ENCODE measurements at places on chromosomes 5 and 9.

- no peak for DNase-seq
Measured at GRCh38 chr9:17783227-17783626, 204.4 kb downstream of the SH3GL2 start.

DNA sequence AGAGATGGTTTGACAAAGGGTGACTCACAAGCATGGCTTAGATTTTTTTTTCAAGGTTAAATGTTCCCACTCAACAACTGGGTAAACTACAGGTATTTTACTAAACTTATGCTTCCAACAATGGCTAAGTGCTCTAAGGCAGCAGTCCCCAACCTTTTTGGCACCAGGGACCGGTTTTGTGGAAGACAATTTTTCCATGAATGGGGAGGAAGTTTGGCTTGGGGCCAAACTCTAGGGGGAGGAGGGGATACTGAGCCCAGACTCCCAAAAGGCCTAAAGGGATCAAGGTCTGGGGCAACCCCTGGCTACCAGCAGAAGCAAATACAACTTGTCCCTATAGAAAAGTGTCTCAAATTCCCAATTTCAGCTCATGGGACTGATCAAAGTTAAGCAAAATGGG is 32.0 kb upstream of the HSD17B3 start:
- no peak for DNase-seq

DNA sequence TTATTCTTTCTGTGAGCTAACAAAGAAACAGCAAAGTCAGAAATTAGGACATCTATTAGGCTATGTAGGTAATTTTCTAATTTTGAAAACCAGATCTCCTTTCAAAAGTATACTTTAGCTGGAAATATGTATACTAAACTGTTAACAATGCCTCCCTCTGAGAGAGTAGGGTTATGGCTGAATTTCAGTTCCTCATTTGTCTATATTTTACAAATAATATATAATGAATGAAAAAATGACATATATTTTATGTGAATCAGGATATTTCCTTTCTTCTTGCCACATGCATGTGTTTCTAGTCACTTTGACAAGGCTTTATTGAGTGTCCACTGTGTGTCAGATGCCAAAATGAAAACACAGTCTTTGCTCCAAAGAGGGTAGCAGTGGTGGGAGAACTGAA is 15.4 kb downstream of the HACD4 start:
- no peak for DNase-seq

DNA sequence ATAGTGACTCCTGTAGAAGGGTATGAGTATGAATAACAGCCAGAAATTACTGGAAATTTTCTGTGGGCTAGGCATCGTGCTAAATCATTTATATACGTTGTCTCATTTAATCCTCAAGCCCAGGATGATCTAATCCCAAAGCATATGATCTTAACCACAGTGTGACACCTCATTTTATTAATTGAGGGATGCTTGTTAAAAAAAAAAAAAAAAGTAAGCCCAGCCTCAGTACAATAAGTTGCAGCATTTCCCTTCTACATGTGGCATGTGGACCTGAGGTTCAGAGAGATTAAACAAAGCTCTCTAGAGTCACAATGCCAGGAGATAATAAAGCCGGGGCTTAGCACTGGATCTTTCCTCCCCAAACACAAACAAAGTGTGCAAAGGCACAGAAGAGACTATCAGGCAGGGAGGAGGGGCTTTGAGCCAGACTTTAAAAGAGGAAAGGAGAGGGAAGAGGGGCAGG is 49.5 kb downstream of the KLF4 start:
- no peak for DNase-seq

- no peak for DNase-seq
Measured at GRCh38 chr9:127159949-127160610, 37.6 kb upstream of the ANGPTL2 start.

DNA sequence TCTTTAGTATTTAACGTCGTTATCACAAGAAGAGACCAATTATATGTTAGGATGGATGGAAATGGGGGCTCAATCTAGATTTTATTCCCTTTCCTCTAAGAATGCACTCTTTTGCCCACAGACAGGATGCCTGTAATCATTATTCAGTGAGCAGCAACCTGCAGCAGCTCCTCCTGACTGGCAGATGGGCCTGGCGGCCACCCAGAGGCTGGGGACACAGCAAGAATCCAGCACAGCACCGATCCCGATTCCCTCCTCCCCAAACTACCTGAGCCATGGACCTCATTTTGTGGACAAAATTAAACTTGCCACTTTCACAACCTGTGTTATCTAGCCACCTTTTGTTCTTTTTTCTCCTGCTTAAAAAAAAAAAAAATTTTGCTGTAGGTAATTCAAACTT is 101.0 kb downstream of the USP20 start:
- DNase-seq: no peak

GRCh38 chr5:69288069-69288468 is 44.5 kb downstream of the CCDC125 start:
- no peak for DNase-seq

- peak; percentile 42 for DNase-seq
Measured at GRCh38 chr5:132428484-132429462, 59.3 kb downstream of the SLC22A5 start.

GRCh38 chr9:27367175-27367798 is 70.3 kb upstream of the EQTN start:
- DNase-seq: no peak

DNA sequence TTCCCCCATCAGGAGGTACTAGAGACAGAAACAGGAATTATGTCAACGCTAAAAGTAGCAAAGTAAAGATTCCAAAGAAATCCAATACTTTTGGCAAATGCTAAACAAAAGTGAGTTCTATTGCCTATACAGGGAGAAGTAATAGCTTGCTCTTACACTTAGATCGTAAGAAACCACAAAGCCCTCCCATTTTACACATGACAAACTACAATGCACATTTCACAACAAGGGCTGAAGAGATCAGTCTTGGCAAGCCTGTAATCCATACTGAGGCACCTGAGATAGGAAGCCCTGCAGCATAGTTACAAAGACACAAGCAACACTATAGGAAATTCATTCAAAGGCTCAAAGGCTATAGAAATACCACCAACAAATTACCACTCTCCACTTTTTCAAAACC is 7.7 kb downstream of the HNRNPK start:
- no peak for DNase-seq

DNA sequence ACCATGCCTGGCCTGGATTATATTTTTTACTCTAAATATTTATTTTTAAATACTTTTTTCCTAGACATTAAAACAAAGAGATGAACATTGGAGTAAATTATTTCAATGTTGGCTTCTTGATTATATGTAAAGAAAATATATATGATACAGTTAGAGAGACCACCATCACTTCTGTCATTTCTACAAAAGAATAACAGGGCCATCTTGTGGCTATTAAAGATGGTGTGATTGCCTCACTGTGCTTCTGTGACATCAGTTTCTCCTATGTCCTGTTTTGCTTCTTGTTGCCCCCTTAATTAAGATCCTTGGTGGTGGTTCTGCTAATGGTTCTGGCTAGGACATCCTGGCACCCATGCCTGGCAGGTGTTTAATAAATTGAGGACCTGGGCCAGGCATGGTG is 32.9 kb downstream of the NDFIP1 start:
- DNase-seq: peak; percentile 7

DNA sequence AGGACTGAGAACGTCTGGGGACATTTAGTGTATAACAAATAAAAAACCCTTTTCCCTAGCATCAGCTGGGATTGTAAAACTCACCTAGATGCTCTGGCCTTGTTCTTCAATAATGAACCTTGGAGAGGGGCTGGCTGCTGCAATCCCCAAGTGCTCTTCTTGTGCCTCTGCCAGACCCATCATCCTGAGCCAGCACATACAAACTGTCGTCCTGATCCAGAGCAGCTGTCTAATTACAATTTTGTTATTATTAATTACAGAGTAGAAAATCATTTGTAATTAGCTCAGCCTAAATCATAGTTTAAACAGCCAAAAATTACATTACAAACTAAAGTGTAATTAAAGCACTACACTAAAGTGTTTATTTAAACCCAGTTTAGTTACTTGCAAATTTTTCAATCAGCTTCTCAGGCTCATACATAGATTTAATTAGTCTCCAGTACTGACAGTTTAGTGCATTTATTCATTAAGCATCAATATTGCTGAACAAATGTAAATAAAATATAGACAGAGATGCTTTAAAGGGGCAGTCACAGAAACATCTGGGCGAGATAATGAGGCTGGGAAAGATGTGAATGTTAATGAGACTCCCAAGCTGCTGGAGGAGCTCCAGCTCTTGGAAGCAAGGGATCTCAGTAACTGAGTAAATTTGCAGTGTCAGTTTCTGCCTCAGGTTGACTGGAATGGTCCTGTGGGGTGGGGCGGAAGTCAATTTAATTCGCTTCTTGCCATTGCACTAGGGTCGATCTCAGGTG is 632.3 kb upstream of the TLE4 start:
- DNase-seq: no peak

DNA sequence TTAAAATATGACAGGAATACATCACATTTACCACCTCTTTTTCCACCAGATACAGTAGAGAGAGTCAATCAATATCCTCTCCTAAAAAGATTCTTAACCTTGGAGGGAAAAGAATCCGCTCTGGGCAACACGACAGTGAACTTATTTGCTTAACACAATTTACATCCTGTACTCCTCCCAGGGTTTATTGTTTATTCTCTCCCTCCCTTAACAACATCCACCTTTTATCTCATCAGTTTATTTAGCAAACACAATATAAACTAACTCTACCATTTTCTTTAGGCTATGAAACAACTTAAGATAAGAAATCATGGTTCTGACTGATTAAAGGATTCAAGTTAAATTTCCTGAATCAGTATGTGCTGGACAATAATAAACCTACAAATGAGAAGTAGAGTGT is 50.9 kb downstream of the CERT1 start:
- DNase-seq: peak; percentile 19

- no peak for DNase-seq
Measured at GRCh38 chr5:124176692-124177091, 569.7 kb downstream of the ZNF608 start.

DNA sequence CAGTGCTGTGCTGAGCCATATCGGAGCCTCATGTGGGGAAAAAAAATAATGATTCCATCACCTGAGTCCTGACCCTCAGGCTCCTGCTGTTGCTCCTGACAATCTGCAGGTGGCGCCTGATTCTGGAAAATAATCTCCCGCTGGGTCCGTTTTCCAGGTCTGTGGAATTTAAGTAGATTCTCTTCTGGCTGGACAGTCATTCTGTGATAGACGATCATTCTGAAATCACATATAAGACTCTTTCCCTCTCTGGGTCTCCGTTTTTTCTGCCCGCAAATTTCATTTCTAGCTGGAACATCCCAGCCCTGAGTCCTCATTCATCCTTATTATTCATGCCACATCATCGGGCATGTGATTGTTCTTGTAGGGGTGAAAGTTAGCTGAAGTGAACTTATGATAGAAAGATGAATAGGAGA is 22.1 kb upstream of the STXBP1 start:
- DNase-seq: peak; percentile 71

DNA sequence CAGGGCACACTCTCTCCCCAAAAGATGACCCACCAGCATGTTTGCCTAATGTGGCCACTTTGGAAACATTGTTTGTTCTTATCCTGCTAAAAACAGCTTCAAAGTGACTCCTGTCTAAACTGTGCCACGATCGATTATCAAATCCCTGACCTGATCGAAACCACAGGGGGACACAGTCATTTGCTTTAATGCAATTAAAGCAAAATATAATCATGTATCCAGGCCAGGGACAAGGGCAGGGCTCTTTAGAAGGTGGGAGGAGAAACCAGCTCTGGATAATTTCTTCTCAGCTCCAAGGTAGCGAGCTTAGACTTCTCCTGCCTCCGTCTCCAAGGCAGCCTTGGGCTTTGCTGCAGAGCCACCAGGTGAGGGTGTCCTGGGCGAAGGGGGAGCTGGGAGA is 95.0 kb upstream of the HAND1 start:
- DNase-seq: no peak

- no peak for DNase-seq
Measured at GRCh38 chr9:137490532-137491186, 31.5 kb upstream of the NSMF start.

DNA sequence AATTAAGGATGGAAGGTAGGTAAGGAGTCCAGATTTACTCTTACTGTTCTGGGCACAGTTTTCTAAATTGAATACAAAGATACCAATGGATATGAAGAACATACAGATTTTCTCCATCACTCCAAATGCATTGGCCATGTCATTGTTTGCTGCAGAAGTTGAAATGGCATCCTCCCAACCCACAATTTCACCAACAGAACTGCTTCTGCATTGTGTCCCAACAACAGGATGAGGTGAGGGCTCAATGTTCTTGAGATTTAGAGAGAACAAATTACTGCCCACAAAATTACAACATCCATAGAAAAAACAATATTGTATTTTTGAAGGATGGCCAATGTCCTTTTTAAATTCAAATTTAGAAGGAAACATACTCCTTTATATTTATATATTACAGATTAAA is 88.9 kb downstream of the NUDT12 start:
- no peak for DNase-seq

DNA sequence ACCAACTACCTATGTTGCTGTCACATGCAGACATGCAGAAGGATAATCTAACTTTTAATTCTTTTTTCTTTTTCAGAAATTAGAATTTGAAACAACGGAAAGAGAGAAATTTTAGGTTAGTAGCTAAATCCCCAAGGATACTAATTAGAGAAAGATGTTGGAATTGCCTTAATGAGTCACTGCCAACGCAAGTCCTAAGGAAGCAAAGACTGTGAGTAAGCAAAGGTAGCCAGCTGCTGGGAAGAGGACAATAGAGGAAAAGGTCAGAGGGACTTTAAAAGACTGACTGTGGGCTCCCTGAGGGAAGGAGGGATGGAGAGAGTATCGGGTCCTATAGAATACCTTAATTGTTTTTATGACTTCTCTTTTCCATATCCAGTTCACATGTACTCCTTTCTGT is 461.9 kb upstream of the PAPPA start:
- DNase-seq: peak; percentile 64

DNA sequence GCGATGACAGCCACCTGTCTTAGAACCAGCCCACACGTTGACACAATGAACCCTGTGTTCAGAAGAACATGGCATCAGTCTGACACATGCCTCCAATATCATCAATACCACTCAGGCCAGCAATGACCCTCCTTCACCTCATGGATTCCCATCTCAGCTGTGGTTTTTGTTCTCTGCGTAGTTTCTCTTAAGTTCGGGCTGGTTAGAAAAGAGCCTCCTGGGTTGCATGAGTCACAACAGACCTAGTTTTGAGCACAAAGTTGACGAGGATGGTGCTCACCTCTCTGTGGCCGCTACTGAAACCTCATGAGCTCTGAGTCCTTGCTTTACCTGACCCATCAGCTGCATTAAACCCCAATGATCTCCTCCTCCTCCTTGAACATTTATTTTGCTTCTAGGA is 299.9 kb downstream of the SPOCK1 start:
- DNase-seq: no peak

DNA sequence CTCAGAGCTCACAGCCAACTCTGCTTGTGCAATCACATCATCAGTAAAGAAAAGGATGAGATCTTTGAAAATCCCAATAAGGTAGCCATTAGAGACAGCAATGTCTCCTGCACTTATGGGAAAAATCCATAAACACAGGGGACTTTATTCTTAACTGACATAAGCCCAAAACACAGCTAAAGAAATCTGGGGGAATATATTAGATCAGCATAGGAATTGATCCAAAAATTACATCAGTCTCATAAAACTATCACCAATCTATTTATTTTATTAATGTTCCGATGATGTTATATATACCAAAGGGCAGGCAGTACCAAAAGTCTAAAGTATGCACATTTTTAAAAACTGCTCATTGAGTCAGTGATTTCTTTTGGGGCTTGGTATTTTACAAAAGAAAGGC is 6.9 kb downstream of the MRPS27 start:
- no peak for DNase-seq

GRCh38 chr5:176994460-176995121 is 12.0 kb downstream of the UIMC1 start:
- no peak for DNase-seq

GRCh38 chr5:61686491-61687257 is 354.6 kb downstream of the ZSWIM6 start:
- no peak for DNase-seq

GRCh38 chr5:163565931-163566608 is 60.7 kb downstream of the MAT2B start:
- DNase-seq: peak; percentile 38
